Stimulated activated CD8-positive, alpha-beta memory T cell treated with anti-CD3 and anti-CD28 coated beads, Interleukin-7, amount 100 ng/mL, for 24 hours (primary cell): ENCODE measurements at places on chromosomes 1 and 21.

DNA sequence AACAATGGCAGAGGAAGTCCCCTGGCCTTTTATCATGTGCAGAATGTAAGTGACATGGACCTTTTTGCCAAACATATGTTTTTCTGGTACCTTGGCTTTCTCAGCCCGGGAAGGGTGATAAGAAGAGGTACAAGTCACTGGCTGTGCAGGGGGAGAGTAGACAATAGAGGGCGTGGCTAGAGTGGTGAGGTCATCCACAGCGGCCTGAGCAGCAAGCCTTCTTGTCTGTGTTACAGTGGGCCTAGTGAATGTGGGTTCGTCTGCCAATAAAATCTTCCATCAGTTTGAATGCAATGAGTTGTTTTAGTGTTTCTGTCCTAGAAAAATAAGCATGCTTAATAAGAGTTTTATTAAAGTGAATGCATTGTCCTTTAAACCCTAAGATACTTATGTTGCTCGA, 59.0 kb upstream of the PGD start:
- DNase-seq: no peak

GRCh38 chr1:178243119-178243518, 149.2 kb downstream of the RASAL2 start:
- DNase-seq: no peak

DNA sequence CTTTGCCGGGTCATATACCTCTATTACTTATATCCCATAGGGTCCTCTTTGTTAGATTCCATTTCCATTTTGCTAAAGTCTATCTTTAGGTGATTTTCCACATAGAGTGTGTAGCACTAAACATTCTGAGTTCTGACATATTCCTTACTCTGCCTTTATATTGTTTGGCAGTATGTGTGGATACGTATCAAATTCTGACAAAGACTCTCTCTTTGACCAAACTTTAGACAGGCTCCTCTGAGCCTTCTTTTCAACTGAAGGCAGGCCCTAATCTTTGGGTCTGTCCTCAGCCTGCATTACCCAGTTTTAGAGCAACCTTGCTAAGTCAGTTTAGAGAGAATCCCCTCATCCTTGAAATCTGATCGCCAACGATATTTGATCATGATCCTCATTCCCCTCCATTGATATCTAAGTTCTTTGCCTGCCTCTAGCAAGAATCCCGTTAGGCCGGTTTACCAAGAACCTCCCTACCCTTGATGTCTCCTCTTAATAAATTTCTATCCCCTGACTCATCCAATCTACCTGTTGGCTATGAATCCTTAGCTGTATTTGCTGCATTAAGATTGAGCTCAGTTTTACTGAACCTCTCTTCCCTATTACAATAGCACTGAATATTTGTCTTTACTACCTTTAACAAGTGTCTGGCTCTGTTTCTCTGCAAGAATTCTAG, 10.4 kb upstream of the PPT1 start:
- DNase-seq: no peak

DNA sequence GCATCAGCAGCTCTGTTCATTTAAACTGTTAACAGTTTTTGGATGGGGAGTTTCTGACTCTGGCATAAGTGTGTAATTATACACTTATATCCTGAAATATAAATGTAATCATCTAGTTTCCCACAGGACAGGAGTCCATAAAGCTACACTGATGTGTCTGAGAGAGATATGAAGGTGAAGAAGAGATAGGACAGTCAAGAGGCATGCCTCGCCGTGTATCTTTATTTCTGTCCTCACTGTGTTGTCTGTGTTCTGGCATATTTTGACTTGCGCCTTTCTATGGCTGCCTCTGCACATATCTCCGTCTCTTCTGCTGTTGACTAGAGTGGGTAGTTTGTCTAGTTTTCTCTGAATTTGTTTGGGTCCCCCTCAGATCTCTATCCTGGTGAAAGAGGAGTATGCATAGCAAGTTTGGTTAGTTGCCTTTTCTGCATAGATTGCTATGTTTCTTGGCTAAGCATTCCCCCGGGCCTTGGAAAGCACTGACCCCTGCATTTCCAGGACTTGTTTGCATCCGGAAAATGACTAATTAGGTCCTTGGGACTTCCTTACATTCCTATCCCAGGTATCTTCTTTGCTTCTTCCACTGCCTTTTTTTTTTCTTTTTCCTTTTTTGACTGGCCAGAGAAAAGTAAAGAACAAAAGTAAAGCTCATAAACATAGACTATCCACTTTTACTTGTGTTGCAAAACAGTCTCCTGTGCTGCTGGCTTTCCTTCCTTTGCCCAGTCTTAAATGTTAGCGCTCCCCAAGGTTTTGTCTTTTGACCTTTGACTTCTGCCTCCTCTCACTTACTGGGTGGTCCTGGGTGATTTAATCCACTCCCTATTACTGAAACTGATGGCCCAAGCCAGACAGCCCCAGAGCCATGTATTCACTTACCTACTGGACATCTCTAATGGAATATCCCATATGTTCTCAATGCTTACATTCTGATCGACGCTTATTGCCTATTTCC, 27.6 kb upstream of the CNN3 start:
- no peak for DNase-seq

DNA sequence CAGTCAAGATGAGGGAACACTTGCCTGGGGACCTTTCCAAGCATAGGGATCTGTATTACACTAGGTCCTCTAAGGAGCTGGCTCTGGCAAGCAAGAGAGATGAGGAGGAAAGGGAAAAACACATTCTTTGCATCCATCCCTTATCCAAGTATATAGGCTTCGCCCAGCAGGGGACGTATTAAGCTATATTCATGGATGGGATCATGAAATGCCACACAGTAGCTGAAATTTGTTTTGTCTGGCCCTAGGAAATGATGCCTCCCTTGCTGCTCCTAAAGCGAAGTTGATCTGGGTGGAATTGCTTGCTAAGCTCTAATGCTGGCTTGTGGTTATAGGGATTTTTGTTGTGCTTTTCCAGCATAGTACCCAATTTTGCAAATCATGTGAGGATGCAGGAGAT, 32.1 kb downstream of the CENPF start:
- no peak for DNase-seq

- no peak for DNase-seq
Measured at GRCh38 chr1:84361796-84362195, 36.5 kb upstream of the DNASE2B start.

DNA sequence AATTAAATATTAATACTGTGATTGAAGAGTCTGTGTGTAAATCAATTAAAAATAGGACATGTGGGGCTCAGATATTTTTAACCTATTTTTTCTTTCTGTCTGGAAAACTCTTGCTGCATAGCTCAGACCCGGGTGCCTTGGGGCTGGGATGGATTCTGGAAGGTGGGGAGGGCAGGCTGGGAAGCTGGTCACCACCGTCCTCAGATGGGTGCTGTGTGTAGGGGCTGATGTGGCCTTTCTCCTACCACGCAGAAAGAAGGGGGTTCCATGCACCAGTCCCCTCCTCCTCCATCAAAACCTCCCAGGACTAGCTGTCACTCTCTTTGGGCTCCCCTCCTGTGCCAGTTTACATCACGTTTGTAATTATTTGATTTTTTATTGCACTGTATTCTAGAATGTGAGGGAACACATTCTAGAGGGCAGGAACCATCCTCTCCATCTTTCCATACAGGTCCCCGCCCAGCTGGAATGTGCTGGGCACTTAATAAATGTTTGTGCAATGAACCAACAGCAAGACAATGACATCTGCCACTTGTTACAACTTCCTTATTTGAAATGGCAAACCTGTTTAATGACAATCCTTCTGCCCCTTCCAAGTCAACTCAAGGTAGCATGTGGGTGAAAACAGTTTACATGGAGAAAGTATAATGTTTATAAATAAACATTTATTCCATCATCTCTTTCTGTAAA, 104.3 kb downstream of the EDEM3 start:
- no peak for DNase-seq

DNA sequence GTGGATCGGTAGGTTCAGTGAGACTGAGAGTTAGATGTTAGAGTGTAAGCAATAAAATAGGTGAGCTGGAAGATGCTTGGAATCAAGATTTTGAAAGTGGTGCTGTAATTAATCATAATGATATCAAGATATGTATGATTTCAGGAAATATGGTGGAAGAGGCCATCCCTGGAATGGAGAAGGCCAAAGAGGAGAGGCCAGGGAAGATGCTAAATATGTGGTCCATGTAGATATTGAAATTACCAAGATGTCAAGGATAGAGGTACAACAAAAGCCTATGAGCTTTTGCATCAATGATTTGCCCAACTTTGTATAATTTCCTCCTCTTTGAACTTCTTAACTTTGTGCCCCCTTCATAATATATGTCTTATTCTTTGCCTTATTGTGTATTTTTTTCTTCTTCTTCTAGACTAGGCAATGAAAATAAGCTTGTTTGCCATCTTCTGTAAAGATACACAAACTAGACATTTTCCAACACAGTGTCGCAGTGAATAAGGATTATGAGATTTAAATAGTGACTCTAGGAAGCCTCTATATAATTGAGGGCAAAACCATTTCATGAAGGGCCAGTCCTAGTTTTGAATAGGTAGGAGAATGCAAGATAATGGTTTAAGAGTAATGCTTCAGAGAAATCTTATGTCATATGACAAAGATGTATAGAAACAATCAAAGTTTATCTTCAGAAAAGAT, 8.9 kb downstream of the PTGS2 start:
- DNase-seq: no peak

DNA sequence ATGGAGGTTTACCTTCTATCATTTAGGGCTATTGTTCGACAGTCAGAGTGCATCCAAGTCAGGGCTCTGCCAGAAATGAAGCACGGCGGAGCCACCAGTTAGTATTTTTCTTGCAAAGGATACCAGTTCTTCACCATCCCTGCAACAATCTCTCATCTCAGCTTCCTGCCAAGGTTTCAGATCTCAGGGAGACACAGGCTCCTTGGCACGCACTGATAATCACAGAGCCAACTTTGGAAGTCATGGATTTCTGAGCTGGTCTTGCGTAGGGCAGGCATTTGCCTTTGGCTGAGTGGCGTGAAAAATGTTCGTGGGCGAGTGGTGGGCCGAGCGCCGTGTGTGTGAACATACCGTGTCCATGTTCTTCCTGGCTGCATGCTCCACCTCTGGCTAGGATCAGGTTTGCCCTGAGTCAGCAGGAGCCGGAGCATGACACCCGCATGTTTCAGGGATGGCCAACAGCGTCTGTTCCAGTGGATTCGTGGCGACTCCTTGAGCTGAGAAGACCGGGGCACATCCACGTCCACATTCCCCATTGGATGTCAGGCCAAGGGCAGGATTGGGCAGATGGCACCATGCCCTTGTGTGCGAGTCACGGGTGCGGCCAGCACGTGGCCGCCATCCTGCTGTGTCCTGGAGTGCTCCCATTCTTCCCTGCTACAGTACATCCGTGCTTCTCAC, 118.5 kb upstream of the C1orf174 start:
- DNase-seq: no peak

- DNase-seq: no peak
Measured at GRCh38 chr1:191483988-191484387, 674.3 kb upstream of the RGS18 start.

GRCh38 chr1:95169548-95169947, 52.4 kb downstream of the TLCD4 start:
- DNase-seq: no peak

GRCh38 chr1:173392895-173393658, 84.1 kb upstream of the PRDX6 start:
- DNase-seq: no peak

GRCh38 chr1:73576083-73576482, 621.9 kb downstream of the LRRIQ3 start:
- no peak for DNase-seq

GRCh38 chr1:188355847-188356246, 1527.1 kb downstream of the PLA2G4A start:
- no peak for DNase-seq

DNA sequence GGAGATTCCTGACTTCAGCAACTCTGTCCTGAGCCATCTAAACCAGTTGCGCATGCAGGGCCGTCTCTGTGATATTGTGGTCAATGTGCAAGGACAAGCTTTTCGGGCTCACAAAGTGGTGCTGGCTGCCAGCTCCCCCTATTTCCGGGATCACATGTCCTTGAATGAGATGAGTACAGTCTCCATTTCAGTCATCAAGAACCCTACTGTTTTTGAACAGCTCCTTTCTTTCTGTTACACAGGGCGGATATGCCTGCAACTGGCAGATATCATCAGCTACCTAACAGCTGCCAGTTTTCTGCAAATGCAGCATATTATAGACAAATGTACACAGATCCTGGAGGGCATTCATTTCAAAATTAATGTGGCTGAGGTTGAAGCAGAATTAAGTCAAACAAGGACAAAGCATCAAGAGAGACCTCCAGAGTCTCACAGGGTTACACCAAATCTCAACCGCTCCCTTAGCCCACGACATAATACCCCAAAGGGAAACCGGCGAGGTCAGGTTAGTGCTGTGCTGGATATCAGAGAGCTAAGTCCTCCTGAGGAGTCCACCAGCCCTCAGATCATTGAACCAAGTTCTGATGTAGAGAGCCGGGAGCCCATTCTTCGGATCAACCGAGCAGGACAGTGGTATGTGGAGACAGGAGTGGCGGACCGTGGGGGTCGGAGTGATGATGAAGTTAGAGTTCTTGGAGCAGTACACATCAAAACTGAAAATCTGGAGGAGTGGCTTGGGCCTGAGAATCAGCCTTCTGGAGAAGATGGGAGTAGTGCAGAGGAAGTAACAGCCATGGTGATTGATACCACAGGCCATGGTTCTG, 2.3 kb downstream of the ZBTB37 start:
- no peak for DNase-seq

DNA sequence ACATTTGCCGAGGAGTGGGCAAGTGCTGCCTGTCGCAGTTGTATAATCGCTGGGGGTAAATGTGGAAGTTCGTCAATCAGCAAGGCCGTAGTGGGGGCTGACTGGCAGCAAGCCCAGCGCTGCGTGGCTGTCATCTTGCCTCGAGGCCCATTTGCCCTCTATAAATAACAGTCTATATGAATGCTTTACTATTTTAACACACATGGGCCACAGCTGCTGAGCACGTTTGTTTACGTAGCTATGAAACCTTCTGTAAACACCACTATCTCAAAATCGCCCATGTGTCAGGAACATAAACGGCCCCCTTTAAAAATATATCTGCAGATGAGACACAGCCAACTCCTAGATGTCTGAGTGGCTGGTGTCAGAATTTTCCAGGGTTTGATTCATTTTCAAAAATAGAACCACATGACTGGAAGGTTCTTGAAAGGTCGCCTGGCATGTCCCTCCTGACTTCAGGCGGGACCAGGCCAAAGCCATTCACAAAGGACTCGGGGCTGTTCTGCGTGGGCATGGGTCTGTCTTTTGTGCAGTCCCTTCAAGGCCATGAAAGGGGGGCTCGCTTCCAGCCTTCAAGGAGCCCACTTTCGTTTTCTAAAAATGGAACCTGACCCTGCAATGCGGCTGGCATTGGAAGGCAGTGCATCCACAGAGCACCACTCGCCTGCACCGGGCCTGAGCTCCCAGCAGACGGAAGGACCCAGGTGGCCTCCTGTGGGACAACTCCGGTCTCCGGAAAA, 205.5 kb downstream of the KCNJ6 start:
- no peak for DNase-seq

GRCh38 chr1:4084048-4084431, 184.0 kb upstream of the C1orf174 start:
- DNase-seq: no peak
